Aorta (tissue), 5 donors: ENCODE measurements at places on chromosomes 11 and 22.

- DNase-seq: no peak
Measured at GRCh38 chr11:95668131-95668530, 121.5 kb downstream of the FAM76B start.

- peak; percentile 81 for DNase-seq
Measured at GRCh38 chr11:10405865-10406592, 49.0 kb upstream of the AMPD3 start.

GRCh38 chr11:134509381-134510232 is 97.6 kb upstream of the B3GAT1 start:
- DNase-seq: no peak

DNA sequence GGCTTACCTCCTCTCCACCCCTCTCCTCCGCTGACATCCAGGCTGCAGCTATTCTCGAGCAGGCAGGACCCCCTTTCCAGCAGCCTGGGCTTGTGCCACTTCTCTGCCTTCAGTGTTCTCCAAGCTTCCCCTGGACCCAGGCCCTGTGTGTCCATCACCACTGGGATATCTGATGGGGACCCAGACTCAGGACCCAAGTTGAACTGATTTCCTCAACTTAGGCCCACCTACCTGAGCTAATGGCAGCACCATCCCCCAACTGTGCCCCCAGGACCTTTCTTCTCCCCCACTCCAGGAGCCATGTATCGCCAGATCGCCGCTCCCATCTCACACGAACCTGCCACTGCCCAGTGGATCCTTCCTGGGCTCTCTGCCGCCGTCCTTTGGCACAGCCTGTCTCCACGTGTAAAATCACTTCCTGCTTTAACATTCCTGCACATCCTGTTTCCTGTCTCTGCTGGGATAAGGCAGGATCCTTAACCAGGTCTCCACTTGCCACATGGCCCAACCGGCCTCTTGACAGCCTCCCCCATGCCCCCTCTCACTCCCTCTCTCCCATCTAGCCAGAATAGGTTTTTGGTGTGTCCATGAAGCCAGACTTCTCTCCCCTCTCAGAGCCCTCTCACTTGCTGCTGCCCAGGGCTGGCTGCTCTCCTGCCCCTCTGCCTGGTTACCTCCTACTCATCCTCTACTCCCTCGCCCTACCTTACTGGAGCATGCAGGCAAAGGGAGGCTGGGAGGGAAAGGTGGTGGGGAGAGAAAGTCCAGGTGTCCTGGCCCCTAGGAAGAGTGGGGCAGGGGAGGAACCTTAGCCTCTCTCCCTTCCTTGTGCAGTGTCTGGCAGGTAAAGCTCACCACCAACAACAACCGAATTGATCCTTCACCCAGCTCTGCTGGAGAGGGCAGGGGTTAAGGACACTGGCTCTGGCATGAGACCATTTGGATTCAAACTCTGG is 9.4 kb downstream of the SPATA19 start:
- DNase-seq: no peak

GRCh38 chr11:21465920-21466319 is 727.0 kb upstream of the ANO5 start:
- DNase-seq: no peak

- DNase-seq: no peak
Measured at GRCh38 chr11:125871391-125872137, 15.9 kb upstream of the HYLS1 start.

DNA sequence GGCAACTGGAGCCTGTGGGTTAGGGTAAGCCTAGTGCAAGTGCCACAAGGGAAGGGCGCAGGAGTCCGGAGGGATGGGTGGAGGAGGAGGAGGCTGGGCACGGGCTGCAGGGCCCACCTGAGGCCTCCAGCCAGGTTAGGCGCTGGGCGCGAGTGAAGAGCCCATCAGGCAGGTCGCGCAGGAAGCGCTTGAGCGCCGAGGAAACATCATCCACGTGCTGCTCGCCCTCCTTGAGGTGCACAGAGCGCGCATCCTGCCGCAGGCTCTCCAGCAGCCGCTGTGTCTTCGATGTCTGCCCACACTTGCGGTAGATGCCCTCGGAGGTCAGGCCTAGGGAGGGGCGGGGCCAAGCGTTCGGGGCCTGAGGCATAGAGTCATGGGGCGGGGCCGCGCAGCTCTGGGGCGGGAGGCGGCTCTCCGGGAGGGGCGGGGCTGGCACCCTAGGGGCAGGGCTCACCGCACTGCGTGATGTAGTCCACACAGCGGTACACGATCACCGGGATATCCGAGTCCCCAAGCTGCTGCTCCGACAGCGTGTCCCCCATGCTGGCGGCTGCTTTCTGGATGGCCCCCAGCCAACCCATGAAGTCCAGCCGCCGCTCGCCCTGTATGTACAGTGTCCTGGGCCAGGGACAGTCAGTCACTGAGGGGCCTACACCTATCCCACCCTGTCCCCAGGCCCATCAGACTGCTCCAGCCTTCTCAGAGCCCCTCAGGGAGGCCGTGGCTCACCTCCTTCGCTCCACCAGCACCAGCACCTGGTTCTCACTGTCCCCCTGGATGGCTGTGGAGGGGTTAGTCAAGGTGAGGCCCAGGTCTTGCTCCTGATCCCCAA is 22.9 kb upstream of the PDE2A start:
- no peak for DNase-seq

DNA sequence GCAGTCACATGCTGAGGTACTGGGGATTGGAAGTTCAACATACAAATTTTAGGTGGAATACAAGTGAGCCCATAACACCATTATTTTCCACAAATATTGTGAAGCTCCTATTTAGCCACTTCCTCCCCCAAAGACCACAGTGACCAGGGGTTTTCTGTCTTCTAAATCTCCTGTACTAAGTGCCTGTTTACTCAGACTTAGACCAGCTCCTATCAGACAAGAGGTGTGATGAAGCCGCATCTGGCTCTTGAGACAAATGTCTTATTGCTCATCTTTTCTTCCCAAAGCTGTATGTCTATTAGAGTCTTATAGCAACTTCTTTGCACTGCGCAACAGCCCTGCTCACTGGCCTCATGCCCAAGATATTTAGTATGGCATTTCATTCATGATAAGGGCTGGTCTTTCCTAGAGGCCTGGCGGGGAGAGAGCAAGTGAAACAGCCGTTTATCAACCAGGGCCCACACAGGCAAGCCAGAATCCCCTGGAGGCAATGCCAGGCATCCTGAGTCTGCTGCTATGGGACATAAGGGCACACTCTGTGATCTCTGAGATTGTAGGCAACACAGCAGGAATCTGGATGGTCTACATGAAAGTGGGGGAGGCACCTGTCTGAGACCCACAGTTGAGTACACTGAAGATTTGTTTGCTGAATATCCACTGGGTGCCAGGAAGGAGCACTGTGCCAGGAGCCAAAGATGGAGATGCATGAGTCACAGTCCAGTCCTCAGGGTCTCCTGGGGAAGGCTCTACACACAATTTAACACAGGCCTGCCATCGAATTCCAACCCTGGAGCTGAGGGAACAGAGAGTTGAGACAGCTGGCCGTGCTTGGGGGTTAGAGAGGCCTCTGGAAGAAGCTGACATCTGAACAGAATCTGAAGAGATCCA is 78.5 kb upstream of the NCAM1 start:
- peak; percentile 48 for DNase-seq

GRCh38 chr11:128804481-128804880 is 62.6 kb downstream of the KCNJ1 start:
- DNase-seq: no peak

DNA sequence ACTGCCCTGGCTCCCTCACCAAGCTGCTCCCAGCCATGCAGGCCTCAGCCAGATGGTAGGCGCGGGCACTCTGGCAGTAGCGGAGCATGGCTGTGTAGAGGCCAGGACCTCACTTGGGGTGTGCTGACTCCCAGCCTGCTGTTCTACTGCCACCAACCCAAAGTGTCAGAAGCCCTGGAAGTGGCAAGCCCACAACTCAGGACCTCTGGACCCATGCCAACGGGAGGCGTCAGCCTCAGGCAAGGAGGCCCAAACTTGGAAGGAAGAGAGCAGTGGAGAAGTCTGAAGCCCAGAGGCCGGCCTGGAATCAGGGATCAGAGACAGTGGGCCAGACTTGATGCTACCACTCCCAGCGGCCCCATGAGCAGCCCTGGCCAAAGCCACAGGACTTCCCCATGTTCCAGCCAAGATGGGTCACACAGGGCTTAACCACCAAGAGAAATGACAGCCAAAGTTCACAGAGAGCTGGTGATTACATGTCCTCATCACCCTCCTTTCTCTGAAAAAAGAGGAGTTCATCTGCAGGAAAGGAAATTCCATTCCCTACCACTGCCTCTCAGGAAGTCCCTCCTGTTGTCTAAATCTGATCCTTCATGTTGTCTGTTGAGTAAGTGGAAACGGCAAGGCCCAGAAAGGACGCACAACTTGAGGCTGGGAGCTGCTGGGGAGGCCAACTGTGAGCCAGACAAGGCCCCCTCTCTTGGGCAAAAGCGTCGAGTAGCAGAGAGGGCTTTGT is 4.4 kb downstream of the ARRB1 start:
- peak; percentile 85 for DNase-seq

GRCh38 chr11:8317159-8317558 is 53.5 kb upstream of the LMO1 start:
- no peak for DNase-seq

DNA sequence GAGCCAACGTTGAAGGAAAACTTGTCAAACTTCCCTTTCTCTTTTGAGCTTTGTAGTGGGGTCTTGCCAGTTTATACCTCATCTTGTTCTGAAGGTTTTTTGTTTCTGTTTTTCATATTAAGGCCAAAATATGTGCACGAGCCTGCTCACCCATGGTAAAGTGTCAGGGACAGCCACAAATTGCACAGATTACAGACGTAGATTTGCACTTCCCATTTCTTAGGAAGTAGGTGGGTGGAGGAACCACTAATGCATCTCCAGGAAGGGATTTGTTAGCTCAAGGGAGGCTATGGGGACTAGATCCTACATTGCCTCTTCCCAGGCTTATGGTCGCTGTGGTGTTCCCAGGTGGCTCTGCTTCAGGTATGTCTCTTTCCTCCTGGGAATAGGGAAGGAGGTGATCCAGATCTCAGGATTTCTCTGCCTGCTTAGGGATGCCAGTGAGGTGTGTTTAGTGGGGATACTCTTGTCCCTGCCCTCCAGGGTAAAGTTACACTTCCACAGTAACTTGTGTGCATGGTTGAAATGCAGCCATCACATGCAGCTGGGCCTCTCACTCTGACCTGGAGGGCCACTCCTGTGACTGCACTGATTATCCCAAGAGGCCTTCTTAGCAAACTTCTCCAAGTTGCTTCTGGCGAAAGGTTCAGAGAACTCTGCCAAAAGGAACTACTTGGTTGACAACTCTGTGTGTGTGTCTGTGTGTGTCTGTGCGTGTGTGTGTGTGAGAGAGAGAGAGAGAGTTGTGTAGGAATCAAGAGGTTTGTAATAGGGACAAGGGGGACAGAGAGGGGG is 9.8 kb downstream of the PPFIBP2 start:
- no peak for DNase-seq

- no peak for DNase-seq
Measured at GRCh38 chr22:23138584-23139435, 3.0 kb downstream of the RSPH14 start.

DNA sequence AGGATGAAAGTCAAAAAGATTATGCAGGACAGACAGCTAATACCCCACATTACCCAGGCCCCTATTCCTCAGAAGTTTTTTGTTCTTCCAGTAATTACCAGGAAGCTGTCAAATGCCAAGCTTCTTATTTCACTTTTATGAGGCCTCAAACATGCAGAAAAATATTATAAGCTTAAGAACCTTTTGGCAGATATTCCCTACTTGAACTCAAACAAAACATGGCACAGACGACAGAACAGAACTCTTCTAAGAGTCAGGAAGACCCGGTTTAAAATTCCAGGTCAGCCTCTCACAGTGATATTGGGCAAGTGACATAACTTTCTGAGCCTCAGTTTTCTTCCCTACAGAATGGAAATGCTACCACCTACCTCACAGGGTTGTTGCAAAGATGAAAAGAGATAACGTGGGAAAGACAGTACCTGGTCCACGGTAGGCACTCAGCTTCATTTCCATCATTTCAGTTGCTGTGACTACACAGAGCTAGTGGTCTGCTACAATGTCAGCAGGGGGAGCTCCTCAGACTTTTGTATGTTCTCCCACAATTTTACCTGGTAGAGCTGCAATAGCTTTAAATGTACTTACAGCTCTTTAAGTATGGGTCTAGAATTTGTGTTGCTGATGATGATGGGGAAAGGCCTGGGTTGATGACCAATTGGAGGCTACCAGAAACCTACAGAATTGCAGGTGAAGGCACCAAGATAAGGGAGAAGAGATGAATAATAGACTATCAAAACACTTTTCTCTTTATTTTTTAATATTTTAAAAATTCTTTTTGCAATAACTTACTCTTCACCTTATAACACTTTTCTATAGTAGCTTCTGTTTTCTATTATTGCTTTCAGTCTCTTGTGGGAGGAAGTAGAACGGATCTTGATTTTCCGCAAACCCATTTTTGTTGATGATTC is 98.3 kb upstream of the CHRM4 start:
- no peak for DNase-seq

DNA sequence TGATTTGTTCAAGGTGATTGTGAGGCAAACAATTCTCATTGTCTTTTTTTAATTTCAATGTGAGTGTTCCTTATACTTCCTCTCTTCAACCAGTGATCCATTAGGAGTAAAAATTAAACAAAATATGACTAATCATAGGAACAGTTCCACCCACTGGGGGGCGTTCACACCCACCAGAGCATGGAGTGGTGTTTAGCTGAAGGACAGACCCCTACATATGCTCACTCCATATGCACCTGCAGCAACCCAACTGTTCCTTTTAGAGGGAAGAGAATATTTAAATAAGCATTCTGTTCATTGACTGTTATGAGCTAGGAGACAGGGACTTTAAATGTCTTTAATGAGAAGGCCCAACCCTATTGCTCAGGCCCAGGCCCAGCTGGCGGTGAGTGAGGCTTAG is 78.7 kb upstream of the DRD2 start:
- DNase-seq: no peak

GRCh38 chr22:21762712-21763581 is 27.4 kb upstream of the YPEL1 start:
- no peak for DNase-seq

GRCh38 chr22:47192651-47193437 is 430.4 kb downstream of the TBC1D22A start:
- DNase-seq: peak; percentile 67

DNA sequence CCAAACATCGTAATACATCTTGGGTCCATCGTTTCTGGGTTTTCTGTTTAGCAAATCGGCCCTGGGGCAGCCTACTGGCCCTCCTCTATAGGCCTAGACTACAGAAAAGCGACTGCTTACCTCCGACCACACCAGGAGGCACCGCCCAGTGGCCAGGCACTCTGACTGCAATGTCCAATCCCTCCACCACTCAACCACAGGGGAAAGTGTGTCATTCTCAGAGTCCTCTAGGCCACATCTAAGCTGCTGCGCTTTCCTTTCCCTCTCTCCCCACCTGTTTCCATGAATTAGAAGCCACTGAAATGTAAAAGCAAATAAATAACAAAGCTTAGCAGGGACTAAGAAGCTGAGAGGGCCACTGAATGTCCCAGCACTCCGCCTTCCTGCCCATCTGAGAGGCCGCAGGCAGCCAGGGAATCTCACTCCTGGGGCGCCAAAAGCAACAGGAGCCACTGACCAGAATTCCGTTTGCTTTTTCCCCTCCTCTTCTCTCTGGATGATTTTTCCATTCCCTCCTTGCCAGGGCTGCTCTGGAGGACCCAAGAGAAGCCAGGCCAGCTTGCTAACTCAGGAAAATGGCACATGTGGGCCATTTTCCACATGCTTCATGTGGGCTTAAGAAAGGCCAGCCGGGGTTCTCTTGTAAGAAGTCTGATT is 50.1 kb upstream of the FLI1 start:
- no peak for DNase-seq

- DNase-seq: peak; percentile 96
Measured at GRCh38 chr11:65572356-65573051, at the start of gene FAM89B. FAM89B (plus strand) TSS chr11:65572538; CDS start chr11:65572670, 132 bp downstream.

- no peak for DNase-seq
Measured at GRCh38 chr22:39746600-39747262, 146.8 kb downstream of the ENTHD1 start.

GRCh38 chr11:69008737-69009440 is 4.2 kb downstream of the MRGPRF start:
- DNase-seq: peak; percentile 96
